ENCODE measurements at places on chromosomes 1 and 21.
A peak's percentile ranks its signal among the peaks of the same experiment; 100 is the strongest.

GRCh38 chr1:11495579-11495978, 16.6 kb downstream of the DISP3 start:
- no peak for DNase-seq

DNA sequence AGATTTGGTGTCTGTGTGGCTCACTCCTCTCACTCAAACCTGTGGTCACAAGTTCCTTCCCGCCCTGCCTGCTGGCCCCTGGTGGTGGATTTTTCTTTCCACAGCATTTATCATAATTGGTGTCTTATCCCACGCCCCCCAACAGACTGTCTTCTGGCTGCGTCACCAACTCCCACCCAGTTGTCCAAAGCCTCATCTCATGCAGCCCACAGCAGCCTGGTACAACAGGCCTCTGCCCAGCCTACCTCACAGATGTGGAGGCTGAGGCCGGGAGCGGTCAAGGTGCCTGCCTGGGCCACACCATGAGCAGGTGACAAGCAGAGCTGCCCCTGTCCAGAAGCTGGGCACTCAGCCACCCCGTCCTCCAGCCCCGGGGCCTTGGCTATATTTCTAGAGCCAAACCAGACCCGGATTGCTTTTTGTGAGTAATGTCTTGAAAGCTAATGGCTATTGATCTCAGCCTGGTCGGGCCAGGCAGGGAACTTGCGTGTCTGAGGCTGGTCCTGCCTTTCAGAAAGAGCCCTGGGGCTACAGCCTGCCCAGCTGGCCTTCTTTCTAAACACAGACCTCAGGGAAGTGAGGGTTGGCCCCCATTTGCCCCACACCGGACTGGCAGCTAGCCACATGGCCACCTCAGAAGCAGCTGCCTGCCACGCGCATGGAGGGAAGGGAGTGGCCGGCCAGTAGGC, 2.6 kb downstream of the KCNAB2 start:
- DNase-seq = no peak

- DNase-seq = no peak
These were observed 295.5 kb upstream of the DPYD start for GRCh38 chr1:98216304-98216703.

GRCh38 chr1:229046251-229046853, 224.6 kb upstream of the RAB4A start:
- DNase-seq = no peak

GRCh38 chr1:94993931-94994645, 67.2 kb upstream of the CNN3 start:
- DNase-seq = no peak

DNA sequence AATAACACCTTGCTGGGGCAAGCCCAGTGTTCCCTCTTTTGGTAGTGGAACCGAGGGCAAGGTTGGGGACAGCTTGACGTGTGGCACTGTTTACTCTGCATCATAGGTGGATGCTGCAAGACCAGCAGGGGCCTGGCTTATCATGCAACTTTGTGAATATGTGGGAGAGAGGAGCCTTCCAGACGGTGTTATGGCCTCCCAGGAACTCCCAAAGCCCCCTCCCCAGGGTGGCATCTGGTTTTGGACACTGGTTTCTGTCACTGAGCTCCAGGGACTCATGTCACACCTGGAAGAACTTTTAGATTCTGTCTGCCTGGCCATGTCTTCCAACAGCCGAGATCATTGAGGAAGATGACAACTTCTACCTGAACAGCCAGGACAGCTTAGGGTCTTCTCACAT, 1.4 kb upstream of the TLR5 start:
- DNase-seq = no peak

DNA sequence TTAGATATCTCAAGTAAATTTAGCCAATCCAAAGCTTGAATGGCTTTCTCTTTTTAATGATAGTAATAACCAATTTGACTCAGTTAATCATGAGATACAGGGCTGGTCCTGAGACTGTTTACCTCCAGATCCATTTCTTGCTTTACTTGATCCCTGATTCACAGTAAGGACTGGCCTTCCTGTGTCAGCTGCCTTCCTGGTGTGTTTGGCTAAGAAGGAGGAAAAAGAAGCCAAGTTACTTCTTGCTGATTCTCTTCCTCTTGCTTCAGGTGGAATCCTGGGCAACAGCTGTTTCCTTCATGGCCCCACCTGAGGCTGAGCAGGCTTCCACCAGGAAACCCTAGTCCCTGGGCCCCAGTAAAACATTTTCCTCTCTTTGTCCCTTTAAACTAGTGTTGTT, 14.6 kb upstream of the RC3H1 start:
- no peak for DNase-seq

DNA sequence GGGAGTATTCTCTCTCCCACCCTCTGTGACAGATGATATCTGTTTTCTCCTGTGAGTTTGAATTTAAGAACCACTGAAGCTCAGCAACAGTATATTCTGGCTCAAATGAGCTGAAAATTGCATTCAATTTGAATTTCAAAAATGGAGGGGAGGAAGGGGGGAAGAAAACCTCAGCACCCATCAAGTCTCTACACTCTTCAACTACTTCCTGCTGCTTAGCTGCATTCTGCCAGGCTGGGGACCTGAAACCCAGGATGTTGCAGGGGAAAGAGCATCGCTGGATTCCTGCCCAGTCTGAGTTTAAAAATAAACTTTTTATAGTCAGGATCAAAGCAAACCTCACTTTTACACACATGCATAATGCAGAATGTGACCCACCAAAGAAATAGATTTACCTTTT, 214.3 kb upstream of the ESRRG start:
- DNase-seq = no peak

- peak; percentile 35 for DNase-seq
These were observed 12.7 kb downstream of the MEF2D start for GRCh38 chr1:156487862-156488261.

DNA sequence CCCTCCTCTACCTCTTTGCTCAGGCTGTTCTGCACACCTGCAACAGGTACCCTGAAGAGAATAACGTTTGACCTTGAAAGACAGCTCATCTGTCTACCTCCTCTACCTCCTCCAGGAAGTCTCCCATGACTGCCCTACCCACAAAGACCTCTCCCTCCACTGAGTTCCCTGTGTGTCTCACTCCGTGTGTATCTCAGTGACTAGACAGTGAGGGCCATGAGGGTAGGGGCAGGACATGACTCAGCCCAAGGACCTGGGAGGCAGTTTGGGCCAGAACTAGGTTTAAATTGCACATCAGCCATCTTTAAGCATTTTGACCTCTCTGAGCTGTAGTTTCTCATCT, 32.0 kb upstream of the LRP8 start:
- no peak for DNase-seq

DNA sequence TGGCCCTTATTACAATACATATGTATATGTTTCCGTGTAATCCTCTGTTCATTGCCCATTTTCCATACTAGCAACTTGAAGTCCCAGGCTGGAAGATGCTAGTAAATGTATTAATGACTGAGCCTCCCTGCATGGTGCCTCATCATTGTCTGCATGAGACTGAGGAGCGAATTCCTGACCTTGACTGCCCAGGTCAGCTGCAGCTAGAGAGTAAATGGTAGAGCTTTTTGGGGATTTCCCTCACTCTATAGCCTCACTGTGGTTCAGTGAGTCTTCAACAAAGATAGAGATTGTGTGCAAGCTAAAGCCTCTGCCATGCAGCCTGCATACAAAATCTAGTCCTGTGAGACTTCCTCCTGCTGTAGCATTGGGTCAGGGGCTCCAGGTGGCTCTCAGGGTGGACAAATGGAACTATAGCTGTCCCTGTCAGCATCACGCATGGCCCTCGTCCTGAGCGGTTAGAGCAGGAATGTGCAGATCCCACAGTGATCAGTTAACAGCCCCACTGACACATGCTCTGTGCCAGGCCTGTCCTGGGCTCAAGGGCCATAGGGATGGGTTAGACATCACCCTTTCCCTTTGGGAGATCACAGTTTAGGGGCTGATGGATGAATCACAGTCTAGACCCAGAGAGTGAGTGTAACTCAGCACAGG, 741.7 kb downstream of the MATN1 start:
- no peak for DNase-seq

DNA sequence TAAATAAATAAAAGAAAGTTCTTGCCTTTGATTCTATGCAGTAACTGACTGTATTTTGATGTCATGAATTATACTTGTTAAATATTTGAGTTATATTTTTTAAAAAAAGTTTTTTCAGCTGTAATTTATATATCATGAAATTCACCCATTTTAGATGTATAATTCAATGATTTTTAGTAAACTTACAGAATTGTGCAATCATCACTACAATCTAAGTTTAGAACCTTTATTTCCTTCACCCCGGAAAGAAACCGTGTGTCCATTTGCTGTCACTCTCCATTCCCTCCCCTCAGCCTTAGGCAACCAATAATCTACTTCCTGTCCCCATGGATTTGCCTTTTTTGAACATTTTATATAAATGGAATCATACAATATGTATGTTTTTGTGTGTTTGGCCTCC, 32.5 kb upstream of the DISC1 start:
- DNase-seq = no peak

- DNase-seq = no peak
These were observed 14.1 kb downstream of the INPP5B start for GRCh38 chr1:37932759-37933158.

GRCh38 chr1:1403653-1404052, 3.4 kb downstream of the MRPL20 start:
- DNase-seq = no peak

GRCh38 chr1:232893481-232894313, 56.7 kb upstream of the NTPCR start:
- no peak for DNase-seq

GRCh38 chr21:42144221-42144620, 73.1 kb downstream of the UMODL1 start:
- DNase-seq = no peak

DNA sequence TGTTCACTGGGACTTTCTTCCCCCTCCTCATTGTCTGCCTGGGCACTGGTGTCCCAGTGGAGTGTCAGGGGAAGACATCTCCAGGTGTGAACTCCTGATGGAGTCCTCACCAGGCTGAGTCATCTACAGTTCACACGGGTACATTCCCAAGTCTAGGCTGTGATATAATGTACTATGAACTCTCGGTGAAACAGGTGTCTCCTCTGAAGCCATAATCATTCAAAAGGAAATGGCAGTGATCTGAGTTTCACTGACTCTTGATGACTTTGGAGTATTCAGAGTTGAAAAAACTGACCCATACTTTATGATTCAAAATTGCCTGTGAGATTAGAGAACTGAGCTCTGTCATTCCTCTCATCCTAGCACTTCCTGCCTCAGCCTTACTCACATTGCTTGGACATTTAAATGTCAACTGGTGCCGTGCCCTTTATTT, 9.1 kb downstream of the LAMC2 start:
- DNase-seq = no peak

- no peak for DNase-seq
These were observed 249.8 kb downstream of the SETD4 start for GRCh38 chr21:35810431-35810970.

DNA sequence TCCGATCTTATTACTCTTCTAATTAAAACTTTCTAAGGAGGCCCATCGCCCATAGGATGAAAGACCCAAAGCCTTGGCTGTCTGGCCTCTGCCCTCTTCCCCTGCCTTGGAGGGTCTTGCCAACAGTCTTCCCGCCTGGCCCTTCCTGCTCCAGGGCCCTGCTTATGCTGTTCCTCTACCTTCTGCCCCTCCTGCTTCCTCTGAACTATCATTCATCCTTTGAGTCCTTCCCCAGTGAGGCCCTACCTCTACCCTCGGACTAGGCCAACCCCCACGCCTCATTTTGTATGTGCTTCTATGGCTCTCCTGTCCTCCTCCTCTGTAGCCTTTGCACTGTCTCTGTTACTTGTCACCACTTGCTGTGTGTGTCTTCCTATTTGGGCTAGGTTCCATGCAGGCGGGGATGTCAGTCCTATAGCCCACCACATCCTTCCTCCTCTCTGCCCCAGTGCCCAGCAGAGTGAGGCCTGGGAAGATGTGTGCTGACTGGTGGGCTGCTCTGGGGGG, 5.4 kb downstream of the RUSC1 start:
- DNase-seq = no peak

GRCh38 chr1:25706146-25707089, 89.8 kb downstream of the MAN1C1 start:
- no peak for DNase-seq

GRCh38 chr1:32066489-32066873, 6.3 kb upstream of the TMEM39B start:
- DNase-seq = peak; percentile 39

- DNase-seq = no peak
These were observed 49.9 kb upstream of the LAPTM5 start for GRCh38 chr1:30807318-30808066.

DNA sequence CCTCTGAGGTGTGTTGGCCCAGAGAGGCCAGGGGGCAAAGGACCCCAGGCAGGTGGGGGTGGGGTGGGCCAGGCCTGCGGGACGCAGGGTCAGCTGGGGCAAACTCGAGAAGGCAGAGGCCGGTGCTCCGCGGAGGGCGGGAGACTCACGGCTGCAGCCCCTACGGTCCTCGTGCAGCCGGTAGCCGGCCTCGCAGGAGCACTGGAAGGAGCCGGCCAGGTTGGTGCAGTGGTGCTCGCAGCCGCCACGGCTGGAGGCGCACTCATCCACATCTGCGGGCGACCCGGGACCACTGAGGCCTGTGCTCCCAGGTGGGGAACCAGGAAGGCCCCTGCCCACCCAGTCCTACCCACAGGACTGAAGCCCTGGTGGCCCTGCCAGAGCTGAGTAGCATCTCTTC, 55.3 kb downstream of the ARHGEF16 start:
- DNase-seq = no peak

- peak; percentile 17 for DNase-seq
These were observed 39.2 kb downstream of the CDK18 start for GRCh38 chr1:205543351-205544301.

- DNase-seq = no peak
These were observed 34.0 kb upstream of the BCAR3 start for GRCh38 chr1:93715529-93716126.

GRCh38 chr1:14706631-14707030, 108.1 kb downstream of the KAZN start:
- DNase-seq = no peak

- no peak for DNase-seq
These were observed 32.4 kb downstream of the KANK4 start for GRCh38 chr1:62286786-62287224.

DNA sequence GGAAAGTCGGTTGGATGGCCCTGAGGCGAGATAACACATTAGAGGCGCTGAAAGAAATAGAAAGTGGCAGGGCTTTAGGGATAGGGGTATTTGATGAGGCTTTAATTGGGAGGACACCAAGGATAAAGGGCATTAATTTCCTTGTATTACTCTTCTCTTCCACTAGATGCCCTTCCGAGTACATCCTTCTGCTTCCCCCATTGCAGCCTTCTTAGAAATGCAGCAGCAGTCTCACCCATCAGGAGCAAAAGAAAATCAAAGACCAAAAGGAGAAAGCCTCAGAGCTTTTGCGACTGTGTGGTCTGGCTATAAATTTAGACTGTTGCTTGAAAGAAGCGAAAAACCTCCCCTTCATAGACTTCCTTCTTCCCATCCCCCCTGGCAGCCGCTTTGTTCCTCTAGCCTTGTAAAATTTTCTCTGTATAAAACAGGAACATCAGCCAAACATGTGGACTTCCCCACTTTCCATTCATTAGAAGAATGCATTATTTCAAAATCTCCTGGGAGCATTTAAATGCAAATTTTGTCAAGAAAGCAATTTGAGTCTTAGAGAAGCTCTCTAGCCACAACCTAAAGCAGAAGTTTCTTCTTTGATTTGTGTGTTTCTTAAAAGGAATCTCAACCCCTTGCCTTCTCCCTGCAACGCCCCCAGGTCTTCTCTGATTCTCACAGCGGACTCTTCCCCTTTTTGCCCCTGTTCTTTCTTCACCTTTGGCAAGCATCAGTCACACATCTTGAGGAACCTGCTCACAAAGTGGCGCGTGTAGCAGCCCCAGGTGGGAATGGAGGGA, 76.6 kb downstream of the NDUFS5 start:
- peak; percentile 46 for DNase-seq
